ENCODE measurements at places on chromosomes 7 and 10.

GRCh38 chr10:100021322-100021721, 11.6 kb upstream of the DNMBP start:
- no peak for DNase-seq

- no peak for DNase-seq
Measured at GRCh38 chr10:99345350-99345749, 16.2 kb downstream of the CNNM1 start.

GRCh38 chr7:1403638-1404459, 55.4 kb downstream of the MICALL2 start:
- no peak for DNase-seq

GRCh38 chr10:50432211-50433009, 181.1 kb upstream of the ASAH2 start:
- no peak for DNase-seq

GRCh38 chr10:80493522-80494051, 39.5 kb downstream of the TSPAN14 start:
- DNase-seq: peak; percentile 36

GRCh38 chr10:3364768-3365480, 192.3 kb upstream of the PITRM1 start:
- DNase-seq: no peak

DNA sequence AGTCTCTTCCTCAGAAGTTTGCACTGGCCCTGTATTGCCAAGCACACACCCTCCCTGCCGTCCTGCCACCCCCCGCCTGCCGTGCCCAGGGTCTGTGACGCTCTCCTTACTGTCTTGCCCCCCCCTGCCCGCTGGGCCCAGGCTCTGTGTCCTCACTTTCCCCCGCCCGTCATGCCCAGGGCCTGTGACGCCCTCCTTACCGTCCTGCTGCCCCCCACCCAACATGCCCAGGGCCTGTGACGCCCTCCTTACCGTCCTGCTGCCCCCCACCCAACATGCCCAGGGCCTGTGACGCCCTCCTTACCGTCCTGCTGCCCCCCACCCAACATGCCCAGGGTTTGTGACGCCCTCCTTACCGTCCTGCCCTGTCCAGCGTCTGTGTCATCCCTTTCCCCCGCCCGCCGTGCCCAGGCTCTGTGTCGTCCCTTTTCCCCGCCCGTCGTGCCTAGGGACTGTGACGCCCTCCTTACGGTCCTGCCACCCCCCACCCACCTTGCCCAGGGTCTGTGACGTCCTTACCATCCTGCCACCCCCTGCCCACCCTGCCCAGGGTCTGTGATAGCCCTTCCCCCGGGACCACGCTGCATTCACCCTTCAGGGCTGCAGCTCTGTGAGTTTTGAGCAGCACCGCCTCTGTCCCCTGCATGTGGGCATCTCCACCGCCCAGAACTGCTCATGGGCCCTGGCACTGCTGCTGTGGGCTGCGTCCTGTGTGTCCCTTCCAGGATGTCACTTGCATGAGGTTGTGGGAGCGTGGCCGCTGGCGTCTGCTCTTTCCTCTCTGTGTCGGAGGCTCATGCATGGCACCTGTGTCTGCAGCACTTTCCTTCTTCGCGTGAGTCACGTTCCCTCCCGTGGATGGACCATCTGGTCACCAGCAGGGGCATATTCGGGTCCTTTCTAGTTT, 19.3 kb upstream of the PRKAR1B start:
- DNase-seq: no peak

GRCh38 chr7:49845626-49846025, 72.2 kb downstream of the VWC2 start:
- DNase-seq: no peak

- DNase-seq: no peak
Measured at GRCh38 chr10:123912871-123913270, 21.3 kb upstream of the CPXM2 start.

DNA sequence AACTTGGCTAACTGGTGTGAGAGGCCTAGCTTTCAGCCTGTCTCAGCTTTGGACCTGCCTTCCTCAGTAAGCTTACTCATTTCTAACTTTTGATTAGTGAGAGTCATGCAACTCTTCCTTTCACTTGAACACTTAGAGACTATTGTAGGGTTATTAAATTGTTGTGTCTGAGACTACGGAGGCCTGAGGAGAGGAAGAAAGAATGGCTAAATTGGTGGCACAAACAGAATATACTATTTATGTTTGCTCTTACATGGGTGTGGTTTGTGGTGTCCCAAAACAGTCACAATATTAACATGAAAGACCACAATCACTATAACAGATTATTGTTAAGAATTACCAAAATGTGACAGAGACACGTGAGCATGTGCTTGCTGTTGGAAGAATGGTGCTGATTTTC, 82.1 kb downstream of the TRIM24 start:
- no peak for DNase-seq

DNA sequence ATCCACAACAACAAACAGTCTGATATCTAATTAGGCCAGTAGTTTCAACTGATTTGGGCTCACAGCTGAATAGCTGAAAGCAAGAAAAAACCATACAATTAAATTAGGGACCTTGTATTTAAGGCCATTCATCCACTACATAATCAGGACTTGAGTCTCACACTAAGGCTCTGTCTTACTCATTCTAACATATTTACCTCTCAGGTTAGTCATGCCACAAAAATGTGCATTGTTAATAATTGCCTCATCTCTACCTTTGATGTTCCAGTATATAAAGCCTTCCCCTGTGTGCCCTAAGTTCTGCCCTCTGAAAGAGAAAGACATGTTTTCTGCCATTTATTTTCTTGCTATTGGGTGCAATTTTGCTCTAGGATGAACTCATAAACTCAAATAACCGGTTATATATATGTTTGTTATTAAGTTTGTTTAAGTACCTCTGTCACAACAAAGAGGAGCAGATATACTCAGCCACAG, 5.3 kb upstream of the C1GALT1 start:
- no peak for DNase-seq
